ENCODE measurements at places on chromosomes 4 and X.

DNA sequence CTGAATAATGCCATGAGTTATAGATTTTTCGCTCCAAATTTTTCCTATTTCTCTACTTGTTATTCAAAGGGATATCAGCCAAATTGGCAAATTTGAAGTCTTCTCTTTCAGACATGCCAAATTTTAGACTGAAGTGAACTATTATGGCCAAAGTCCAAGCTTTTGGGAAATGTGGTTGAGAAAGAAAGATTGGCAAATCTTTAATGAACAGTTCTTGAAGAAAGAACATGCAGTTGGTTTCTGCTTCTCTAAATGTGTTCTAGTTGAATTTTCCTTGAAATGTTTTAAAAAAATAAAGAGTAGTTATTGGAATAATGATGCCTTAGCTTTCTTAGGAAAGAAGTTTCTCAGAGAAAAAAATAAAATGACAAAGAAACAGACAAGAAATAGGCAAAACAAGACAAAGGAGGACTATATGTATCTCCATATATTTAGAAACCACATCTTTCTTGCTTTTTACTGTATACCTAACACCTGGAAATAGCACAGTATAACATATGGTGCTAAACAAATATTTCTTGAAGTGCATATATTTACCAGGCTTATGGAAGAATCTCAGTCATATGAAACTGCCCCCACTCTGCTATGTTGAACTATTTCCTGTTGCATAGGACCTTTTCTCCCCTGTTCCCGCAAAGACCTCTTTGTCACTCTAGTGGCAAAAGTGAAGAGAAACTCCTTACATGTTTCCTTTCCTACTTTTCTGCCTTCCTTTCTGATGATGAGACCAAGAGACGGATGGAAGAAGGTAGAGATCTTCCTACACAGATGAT is 250.0 kb downstream of the ARHGAP24 start:
- peak; percentile 50 for DNase-seq

GRCh38 chr4:55018521-55018920 is 106.9 kb downstream of the KDR start:
- no peak for DNase-seq

- peak; percentile 7 for DNase-seq
Measured at GRCh38 chrX:10577853-10578252, 42.5 kb downstream of the MID1 start.

DNA sequence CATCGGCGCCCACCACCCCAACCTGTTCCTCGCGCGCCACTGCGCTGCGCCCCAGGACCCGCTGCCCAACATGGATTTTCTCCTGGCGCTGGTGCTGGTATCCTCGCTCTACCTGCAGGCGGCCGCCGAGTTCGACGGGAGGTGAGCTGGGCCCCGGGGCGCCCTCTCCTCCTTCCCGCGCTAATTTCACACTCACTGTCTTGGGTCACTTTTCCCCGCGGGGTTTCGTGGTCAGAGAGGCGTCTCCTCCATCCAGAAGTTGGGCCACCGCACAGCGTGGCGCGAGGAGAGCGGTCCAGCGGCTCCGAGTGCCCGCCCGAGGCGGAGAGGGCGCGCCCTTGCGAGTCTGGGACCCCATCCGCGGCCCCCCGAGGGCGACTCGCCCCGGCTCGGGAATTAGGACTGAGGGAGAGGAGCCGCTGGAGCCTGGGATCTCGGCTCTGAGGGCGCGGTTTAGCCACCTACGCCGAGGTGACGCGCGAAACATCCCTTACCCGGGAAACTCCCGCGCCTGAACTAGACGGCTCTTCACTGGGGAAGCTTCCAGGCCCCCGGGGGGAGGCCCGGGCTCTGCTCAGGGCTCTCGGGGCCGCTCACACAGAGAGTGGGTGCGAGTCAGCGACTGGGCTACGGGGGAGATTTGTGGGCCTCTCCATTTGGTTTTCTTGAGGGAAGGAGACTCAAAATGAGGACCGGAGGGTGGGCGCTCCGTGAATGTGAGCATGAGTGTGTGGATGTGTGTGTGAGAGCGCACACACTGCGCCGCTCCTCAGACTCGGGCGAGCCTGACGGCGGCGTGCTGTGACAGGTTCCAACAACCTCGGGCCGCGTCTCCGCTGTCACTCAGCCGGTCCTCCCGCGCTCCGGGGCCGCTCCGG is 551 bp downstream of the NPNT start:
- no peak for DNase-seq

DNA sequence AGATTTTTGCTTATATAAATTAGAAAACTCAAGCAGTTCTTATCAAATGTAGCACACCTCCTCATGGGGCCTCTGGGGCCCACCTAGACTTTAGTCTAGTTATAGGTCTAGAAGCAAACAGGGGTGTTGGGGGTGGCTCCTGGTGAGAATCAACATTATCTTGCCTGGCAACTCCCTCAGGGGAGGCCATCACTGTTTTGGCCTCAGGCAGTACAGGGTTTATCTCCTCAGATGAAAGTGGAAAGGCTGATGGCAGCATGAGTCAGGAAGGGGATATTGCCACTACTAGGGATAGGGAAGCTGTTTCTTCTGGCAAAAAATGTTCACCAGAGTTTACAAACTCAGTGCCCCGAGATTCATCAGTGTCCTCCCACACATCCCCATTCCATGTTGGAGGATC is 232.4 kb upstream of the BMP3 start:
- no peak for DNase-seq

GRCh38 chr4:52617336-52618020 is 41.6 kb downstream of the USP46 start:
- no peak for DNase-seq

- DNase-seq, result no peak
Measured at GRCh38 chr4:189117426-189117825, 823.2 kb upstream of the FRG1 start.

- DNase-seq, result no peak
Measured at GRCh38 chrX:133888984-133889383, 96.4 kb downstream of the GPC3 start.

DNA sequence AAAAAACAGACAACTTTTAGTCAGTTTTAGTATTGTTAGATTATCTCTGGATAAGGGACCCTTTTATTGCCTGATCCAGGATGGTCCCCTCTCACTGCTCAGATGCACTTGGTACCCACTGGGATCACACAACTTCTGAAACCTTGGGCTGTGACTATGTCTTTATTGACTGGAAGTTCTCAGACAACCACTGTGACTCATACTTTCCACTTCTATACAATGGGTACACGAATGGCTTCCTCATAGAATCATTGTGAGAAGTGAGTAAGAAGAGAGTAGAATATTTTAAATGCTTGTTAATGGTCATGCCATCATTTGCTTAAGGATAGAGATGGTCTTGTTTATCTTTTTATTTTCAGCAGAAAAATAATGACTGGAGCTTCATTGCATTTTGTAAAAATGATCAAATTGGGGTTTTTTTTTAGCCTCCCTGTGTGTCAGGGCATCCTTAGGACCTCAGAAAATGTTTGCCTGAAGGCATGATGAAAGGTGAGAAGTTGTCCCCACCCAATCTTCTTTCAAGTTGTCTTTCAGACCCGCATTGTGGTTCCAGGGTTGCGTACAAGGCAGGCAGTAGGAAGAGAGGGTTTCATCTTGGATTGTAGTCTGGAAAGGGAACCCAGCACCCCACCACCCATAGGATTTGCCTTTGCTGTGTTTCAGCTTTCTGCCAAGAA is 115.1 kb downstream of the CPEB2 start:
- no peak for DNase-seq

GRCh38 chr4:145828802-145829485 is 109.7 kb downstream of the ZNF827 start:
- DNase-seq, result no peak

DNA sequence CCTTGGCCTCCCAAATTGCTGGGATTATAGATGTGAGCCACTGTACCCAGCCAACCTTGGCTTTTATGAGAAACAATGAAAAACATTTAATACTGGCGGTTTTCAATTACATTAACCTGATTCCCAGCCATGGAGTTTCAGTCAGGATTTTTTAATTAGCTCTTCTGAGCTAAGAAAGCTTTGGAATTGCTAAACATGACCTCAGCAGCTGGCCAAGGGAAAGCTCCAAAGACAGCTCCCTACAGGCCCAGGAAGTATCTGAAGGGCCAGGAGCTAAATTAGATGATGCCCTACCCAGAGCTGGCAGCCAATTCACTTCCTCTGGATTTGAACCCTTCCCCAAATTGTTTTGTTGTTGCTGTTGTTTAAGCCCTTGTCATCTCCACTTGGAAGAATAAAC is 26.5 kb upstream of the FUNDC1 start:
- DNase-seq, result no peak

DNA sequence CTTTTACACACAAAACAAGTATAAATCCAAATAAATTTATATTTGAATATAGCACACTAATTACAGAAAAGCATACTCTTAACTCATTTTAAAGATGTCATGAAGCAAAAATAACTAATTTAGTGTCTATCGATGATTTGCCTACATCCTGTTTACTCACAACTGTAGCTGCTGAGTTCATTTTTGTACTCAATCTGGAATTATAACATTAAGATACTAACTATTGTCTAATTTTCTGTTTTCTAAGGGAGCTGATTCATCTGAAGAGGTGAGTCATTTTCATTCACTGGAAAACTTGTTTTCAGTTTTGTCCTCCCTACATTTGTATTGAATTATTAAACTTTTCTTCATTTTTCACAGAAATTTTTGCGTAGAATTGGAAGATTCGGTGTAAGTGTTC is 3.7 kb downstream of the STATH start:
- no peak for DNase-seq

GRCh38 chr4:948101-948935 is 16.1 kb downstream of the TMEM175 start:
- DNase-seq, result no peak

DNA sequence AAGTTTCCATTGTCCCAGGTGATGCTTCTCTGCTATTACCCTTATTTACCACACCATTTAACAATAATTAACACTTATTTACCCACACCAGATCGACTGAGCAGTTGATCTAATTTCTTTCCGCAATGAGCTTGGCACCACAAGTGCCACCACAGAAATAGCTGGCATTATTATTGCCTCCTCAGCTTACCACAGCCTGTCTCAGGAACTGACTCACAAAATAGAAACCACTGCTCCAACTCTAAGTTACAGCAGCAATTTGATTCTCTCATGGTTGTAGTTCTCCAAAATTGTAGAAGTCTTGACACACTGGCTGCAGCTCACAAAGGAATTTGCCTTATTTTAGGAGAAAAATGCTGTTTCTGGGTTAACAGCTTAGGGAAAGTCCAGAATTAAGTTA is 22.5 kb downstream of the ZNF721 start:
- no peak for DNase-seq

GRCh38 chrX:69503782-69504625 is at the start of gene NALF2:
Gene NALF2, plus strand, starts transcription at chrX:69504326. Its CDS starts 957 bp downstream, at chrX:69505283.
- peak; percentile 38 for DNase-seq

DNA sequence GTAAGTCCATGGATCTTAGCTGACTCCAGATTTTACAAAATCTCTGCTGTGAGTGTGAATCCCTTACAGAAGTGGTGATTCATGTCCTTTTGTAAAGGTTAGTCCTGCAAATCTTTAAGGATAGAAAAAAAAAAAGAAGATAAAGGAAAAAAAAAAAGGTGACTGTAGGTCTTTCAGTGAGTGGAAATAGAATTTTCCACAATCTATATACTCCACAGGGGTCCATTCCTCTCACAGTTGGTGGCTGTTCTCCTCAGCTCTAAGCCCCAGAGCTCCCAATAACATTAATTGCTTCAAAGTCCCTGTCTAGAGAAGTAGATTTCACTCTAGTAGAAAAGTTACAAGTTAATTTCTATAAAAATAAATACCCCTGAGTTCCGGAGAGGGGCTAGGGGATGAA is 189.1 kb downstream of the NDST4 start:
- no peak for DNase-seq

GRCh38 chrX:69125094-69125493 is 40.2 kb downstream of the PJA1 start:
- no peak for DNase-seq

DNA sequence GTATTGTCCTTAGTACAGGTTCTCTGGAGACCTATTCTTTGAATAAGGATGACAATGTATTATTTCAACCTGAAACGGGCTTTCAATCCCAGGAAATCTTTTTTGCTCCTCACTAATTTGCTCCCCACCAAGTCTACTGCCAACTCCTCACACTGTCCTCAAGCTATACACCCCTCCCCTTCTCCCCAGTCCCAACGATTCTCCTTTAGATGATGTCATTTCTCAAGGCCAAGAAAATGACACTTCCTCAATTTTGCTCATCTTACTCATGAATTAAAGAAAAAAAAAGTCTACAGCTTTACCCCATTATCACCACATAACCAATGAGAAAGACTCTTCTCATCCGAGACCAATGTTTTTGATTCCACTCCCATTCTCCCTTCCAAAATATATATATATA is 20.6 kb downstream of the AP1S2 start:
- peak; percentile 8 for DNase-seq

DNA sequence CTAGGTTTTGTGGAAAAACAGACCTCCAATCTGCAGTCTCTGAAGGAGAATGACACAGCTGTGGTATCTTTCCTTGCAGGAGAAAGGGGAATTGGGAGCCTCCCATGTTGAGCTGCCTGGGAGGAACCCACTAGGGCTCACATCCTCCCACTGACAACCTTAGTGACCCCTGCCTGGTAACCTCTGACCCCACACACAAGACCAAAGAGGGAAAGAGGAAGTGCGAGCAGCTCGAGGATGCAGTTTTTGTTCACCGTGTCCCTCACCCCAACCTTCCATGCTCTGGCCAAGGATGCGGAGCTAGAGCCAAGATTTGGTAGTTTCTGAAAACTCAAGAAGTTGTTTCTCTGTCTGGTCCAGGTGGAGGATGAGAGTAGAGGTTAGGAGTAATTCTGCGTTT is 5.4 kb upstream of the ZXDA start:
- no peak for DNase-seq

DNA sequence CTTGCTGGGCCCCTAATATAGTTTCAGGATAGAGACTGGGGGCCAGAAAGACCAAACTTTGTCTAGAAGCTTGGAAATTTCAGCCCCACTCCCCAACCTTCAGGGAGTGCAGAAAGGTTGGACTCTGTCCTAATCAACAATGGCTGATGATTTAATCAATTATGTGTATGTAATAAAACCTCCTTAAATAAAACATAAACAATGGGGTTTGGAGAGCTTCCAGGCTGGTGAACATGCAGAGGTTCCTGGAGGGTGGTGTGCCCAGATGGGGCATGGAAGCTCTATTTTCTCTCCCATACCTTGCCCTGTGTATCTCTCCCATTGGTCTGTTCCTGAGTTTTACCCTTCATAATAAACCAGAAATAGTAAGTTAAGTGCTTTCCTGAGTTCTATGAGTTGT is 174.2 kb downstream of the GC start:
- DNase-seq, result no peak

DNA sequence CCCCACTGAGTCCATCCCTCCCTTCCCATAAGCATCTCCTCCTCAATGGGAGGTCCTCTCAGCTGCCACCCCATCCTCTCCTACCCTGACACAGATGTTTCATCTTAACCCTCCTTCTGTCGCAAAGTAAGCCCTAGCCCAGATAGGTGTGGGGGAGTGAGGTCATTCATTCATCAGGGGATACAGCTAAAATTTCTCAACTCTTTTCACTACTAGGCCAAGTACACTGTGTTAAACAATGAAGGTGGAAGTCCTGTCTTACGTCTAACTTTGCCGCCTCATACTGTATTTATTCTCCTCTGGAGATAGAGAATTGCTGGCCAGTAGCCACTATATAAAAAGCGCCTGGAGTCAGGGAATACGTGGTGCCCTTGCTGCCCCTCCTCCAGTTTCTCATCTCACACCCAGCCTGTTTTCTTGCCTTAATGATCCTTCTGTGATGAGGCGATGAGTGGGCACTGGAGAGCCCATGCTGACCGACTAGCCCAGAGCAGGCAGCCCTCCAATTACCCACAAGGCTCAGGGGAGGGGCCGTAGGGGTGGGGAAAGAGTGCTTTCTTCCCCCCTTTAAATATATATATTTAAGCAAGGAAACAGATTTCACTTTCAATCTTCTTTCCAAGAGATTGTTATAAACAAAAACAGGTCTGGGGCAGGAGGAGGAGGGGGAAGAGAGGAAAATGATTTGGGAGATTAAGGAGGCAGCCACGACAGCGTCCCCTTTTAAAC is 149.5 kb downstream of the PJA1 start:
- DNase-seq, result no peak
